Cerebellar nuclear complex (tissue), 1 donor: ENCODE measurements at places on chromosomes 2 and 18.

GRCh38 chr18:43877616-43878321, 600.5 kb upstream of the SYT4 start:
- DNase-seq: no peak

GRCh38 chr2:236170590-236171165, 2.5 kb upstream of the GBX2 start:
- DNase-seq: no peak

DNA sequence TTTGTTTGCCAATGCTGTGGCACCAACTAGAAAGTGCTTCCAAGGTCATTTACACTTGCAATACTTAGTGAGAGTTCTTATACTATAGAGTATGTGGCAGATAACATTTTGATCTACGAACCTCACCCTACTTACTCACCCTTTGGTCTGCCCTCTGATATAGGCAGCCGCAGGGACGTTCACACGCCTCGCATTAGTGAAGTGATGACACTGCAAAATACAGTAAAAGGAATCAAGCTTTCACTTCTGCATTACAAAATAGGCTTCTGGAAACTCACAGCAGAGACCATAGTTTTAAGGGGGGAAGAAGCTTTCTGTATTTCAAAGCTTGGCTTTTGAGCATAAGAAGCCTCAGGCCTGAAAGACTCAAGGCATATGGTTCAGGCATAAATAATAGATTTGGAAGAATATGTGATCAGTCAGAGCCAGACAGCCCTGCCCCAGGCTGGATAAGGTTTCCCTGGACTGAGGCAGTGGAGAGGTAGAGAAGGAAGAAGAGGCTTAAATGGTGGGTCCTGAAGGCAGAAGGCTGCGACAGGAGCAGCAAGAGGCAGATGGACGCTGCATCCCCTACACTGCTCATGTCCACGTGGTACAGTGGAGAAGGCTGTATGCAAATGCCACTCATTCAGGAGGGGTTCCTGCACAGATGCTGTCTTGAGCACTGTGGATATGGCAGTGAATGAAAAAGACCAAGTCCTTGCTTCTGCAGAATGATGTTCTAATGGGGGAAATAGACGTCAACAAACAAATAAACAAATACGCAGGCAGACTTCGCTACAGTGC, 63.1 kb downstream of the FECH start:
- DNase-seq: no peak

- DNase-seq: no peak
Measured at GRCh38 chr2:100380681-100381080, 36.8 kb downstream of the CHST10 start.

- DNase-seq: no peak
Measured at GRCh38 chr2:53865264-53865663, 5.5 kb upstream of the GPR75 start.

DNA sequence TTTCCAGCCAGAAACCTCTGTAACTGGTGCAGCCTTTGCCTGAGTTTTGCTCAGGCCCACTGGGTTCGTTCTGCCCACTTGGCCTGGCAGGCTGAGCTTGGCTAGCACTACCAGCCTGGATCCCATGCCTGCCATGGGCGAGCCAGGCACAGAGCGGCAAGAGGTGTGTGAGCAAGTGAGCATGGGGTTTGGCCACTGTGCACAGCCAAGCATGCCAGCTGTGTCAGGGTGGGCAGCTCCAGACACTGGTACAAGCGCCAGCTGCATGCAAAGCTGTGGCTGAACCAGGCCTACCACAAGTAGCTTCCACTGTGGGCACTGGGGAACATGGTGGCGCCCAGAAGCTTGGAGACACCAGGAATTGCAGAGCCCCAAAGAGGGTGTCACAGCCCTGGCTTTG, 56.3 kb upstream of the LDAH start:
- DNase-seq: no peak

GRCh38 chr2:37020212-37020886, 54.0 kb upstream of the STRN start:
- no peak for DNase-seq

DNA sequence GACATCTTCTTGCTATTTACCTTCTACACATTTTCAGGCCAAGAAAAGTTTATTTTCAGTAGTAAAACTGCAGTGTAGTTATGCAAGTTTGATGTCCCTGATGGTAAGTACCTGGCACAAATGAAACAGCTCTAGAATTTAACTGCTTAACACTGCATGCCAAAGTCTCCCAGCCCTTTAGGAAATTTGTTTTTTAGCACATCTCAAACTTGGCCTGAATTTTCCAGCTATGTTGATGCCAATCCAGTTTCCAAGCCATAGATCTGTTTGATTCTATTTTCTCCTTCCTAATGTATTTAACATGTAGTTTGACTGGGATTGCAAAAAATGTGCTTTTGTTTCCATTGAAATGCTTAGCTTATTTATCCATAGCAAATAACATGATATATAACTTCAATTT, 29.3 kb upstream of the ZNF385B start:
- no peak for DNase-seq

DNA sequence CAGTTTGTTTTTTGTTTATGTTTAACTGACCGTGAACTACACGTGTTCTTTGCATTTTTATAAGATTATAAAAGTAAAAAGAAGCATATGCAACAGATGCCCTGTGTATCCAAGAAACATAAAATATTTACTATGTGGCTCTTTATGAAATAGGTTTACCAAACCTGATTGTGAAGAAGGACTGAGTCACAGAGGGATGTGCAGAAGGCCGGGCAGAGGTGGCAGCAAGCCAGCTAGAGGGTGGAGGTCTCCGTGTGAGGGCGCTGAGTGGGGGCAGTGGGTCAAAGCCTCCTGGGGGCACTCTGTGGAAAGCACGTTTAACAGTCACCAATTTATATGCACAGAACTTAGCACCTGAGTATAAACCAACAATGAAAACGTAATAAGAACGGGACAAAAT, 97.2 kb downstream of the TMEM18 start:
- DNase-seq: no peak

DNA sequence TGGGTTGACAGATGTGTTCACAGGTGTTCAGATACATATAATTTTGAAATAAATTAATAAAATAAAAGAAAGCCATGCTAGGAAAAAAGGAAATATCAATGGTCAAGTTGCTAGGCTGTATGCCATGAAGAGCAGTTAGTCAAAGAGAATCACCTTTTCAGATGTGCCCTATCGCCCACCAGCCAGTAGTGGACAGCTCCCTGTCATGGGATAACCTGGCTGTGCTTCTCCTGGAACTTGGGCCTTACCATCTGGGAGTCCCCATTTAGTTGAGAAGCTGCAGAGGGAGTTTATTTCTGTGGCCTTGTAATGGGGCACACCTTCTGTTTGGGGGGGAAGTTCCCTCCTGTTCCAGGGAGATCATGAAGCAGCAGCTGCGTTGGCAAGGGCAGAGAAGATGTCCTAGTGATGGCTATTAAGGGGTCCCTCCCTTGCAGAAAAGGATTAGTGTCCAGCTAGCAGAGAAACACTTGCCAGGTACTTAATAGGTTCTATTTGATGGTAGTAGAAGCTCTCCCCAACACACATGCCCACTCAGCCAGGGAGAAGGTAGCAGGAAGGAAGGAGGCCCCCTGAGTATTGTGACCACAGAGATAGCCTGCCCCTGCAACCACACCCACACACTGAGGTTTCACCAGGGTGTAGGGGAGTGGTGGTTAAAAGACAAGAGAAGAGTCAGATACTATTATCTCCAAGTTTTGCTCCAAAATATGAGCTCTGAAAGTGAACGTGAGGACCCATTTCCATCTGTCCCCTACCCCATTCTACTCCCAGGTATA, 117.7 kb downstream of the B3GNT2 start:
- no peak for DNase-seq

- DNase-seq: no peak
Measured at GRCh38 chr2:102473020-102473419, at the start of gene SLC9A4. Gene SLC9A4 (plus strand): TSS chr2:102473226. CDS start chr2:102473760, 534 bp downstream.

DNA sequence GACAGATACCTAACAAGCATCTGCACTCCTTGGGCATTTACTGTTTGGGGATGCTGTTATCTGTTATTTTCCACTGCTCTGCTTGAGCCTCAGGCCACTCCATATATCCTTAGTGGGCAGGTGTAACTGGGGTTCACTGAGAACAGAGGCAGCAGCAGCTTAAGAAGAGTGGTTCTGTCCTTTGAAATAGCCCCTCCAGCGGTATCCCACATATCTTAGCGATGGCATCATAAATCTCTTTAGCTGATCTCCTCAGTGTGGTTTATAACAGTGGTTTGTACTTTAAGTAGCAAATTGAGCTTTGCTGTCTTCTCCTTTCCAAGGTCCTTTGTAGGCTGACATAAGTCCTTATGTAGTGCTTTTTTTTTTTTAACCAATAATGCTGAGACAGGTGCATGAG, 79.7 kb upstream of the RPRM start:
- no peak for DNase-seq

GRCh38 chr2:86398500-86399474, 42.4 kb upstream of the KDM3A start:
- DNase-seq: no peak

DNA sequence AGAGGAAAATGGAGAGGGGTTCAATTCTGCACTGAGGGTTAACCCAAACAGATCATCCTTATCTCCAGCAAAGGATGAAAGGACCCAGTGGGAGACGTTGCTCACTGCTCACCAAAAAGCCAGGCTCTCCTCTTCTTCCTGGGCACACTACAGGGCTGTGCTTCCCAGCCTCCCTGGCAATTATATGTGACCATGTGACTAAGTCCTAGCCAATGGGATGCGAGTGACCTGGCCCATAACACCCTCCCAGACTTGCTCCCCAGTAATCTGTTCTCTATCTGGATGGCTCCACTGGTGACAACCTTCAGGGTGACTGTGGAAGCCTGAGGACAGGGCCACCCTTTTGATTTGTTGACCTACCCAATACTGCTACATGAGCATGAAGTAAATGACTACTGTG, 10.9 kb upstream of the PRKCE start:
- no peak for DNase-seq

DNA sequence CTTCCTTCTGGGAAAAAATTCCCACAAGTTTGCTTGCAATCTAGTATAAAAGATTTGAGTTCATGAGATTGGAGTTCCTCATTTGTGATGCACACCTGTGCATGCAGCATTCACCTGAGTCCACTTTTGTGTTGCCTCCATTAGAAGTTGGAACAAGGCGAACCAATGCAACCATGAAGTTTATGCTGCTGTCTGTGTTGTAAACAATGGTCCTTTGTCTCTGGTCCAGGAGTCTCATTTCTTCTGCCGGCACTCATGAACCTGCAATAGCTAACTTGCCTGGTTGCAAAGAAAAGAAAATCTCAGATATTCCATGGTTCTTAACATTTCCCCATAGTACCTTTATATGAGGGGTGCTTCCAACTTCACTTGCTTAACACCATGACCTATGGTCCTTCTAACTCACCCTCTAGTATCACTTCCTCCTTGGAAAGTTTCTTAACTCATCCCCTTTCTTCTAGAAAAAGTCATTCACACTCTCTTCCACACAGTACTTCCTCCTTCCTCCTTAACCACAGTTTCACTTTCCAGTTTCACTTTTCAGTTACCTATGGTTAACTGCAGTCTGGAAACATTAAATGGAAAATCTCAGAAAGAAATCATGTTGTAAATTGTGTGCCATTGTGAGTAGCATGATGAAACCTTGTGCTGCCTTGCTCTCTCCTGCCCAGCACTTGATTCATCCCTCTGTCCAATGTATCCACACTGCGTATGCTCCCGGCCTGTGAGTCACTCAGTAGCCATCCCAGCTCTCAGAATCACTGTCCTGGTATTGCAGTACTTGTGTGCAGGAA, 128.8 kb upstream of the TRIB2 start:
- DNase-seq: no peak

GRCh38 chr2:46451131-46451711, 28.1 kb upstream of the TMEM247 start:
- DNase-seq: no peak

GRCh38 chr2:119367472-119368099, 809 bp downstream of the DBI start:
- DNase-seq: no peak

GRCh38 chr2:145729993-145730770, 1210.3 kb upstream of the ZEB2 start:
- DNase-seq: no peak

DNA sequence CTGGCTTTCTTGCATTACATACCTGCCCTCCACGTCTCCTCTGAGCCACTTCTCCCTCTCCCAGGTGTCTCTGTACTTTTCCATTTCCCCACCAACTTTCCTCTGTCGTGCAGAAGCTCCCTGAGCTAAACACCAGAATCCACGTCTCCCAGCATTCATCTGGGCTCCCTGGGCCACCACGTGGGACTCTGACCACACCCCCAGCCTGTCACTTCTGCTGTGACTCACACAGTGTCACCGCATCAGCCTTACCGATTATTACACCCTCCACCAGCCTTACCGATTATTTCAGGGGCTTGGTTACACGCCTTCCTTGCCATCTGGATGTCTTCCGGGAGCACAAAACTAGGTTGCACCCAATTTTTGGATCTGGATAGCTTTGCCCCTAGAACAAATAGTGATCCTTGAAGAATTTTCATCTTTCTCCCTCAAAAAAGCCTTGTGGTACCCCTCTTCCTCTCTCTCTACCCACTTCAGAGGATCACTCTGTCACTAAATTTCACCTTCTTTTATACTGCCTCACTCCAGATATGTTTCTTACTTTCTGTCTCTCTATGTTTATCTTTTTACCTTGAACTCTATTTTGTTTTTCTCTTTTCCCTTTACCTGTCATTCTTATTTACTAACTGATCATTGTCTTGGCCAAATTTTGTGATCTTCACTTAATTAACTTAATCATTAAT, 136.9 kb upstream of the CAB39 start:
- DNase-seq: no peak

GRCh38 chr2:47078541-47079482, 76.3 kb downstream of the STPG4 start:
- DNase-seq: no peak

GRCh38 chr2:126793885-126794613, 104.6 kb upstream of the TEX51 start:
- no peak for DNase-seq

DNA sequence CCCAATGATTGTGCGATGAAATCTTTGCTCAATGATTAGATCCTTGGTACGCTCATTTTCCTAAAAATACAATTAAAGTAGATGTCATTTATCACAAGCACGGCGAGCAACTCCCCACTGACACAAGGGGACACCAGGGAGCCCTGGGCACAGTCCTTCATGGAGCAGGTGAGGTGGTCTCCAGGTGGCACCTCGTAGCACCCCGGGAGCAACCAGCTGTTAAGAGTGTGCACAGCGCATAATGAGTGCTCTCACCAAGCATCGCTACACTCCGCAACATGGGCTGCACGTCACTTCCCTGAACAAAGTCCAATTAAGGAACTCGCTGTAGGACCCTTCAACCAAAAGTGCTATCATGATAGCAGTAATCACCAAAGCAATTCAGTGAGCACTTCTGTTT, 59.8 kb downstream of the ANO7 start:
- DNase-seq: no peak

DNA sequence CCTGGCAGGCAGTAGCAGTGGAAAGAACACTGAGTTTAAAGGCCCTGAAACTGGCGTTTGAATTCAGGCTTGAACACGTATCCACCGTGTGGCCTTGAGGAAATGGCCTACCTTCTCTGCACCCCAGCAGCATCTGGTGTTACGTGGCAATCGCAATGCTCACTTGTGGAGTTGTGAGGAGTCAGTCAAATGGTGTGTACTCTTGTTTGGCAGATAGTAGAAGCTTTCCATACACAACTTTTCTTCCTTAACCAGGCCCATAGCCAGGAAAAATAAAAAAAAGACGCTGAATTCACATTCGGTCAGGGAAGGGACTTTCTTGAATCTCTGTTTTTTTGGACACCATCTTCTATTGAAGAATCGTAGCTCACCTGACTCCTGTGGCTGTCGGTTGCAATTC, 1101.5 kb upstream of the KLHL29 start:
- DNase-seq: no peak

- DNase-seq: no peak
Measured at GRCh38 chr2:67476809-67477790, 80.0 kb downstream of the ETAA1 start.
